ENCODE measurements at places on chromosomes 12 and 14. TPM values are rescaled to one million over a fixed set of nuclear protein-coding genes. Genes with fewer than 3 reads are reported as not detected.

Gene SLC5A8
- not detected for total RNA-seq

Gene GOLT1B
- 73.0 TPM for total RNA-seq

Gene CMA1
- total RNA-seq = not detected

Gene SLC11A2
- 16.3 TPM for total RNA-seq

Gene TMEM119
- total RNA-seq = 93.2 TPM

Gene RAB15
- total RNA-seq = 4.3 TPM

Gene LRRK2
- total RNA-seq = 7.0 TPM

Gene IQSEC3
- not detected for total RNA-seq

Gene SCN8A
- 13.8 TPM for total RNA-seq
